ENCODE measurements at places on chromosomes 11 and 22.

DNA sequence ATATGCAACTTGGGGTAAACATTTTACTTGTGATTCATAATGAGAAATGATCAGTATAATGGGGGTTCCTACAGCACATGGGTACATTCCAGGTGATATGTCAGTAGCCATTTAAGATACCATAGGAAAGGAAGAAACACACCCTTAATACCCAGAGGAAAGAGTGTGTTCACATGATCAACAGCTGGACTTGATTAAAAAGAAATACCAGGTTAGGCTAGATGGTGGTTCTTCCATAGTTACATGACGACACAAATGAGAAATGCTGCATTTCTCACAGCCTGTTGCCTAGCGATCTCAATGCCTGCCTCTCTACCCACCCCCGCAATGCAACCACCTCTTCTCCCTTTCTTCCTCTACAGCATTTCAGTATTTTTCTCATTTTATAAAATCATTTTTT is 96.8 kb downstream of the TTC28 start:
- DNase-seq = no peak

DNA sequence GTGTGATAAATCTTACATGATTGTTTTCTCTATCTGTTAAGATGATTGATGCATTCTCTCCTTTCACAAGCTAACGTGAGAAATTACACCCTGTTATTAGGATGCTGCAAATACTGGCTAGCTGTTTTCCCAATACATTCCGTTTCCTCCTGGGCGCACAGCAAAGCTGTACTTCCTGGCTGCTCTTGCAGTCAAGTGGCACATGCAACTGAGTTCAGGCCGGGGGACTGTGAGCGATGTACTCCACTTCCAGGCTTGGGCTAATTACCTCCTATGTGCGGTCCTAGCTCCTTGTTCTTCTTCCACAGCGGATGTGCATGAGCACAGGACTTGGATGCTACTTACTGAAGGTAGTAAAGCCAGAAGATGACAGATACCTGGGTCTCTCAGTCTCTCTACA is 234.9 kb upstream of the SESN3 start:
- no peak for DNase-seq

DNA sequence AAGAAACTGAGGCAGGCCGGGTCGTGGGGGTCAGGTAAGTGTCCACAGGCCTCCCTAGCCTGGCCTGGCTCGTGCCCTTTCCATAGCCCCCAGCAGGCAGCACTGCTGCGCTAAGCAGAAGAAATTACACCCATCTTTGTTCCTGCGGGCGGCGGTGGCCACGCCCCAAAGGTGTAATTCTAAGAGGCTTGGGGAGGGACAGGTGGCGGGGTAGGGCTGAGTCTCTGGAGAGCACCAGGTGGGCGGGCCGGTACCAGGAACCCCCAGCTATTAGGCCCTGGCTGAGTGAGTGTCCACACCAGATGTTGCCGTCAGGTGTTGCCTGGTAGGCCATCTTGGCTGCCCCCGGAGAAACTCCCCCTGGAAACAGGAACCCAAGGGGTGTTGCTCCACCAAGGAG is 12.3 kb upstream of the ARAP1 start:
- no peak for DNase-seq

DNA sequence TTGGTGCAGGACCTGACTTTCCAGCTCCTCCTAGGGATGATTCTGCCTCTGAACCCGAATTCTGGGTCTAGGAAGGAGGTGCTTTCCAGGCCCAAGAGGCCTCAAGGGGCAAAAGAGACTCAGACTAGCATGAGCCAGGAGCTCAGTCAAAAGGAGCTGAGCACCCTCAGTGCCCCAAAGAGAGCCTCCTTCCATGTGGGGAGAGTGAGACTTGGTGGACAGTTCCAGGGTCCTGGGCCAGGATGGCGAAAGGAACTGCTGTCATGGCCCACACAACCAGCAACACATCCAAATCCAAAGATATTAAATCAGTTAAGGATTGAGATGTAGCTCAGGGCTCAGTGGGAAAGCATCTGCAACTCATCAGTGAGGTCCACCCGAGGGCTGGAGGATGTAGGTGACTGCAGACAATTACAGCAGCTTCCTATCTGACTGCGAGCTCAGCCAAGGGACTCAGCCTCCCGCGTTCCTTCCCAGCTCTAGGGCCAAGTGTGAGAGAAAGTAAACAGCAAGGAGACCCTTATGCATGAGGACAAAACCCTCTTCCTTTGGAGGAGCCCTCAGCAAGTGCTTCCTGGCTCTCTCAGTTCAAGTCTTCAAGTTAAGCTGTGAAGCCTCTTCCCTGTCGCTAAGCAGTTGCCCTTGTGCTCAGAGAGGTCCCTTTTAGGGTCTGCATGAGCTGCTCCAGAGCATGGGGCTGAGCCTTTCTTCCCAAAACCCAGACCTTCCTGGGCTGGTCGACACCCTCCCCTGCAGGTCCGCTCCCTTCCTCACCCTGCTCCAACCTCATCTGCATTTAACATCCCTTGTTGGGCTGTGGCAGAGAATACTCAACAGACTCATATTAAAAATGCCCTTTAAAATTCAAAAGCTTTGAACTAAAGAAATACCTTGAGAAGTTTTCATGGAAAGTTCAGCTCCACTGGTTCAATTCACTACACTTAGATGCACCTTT is 35.8 kb downstream of the C11orf58 start:
- no peak for DNase-seq

DNA sequence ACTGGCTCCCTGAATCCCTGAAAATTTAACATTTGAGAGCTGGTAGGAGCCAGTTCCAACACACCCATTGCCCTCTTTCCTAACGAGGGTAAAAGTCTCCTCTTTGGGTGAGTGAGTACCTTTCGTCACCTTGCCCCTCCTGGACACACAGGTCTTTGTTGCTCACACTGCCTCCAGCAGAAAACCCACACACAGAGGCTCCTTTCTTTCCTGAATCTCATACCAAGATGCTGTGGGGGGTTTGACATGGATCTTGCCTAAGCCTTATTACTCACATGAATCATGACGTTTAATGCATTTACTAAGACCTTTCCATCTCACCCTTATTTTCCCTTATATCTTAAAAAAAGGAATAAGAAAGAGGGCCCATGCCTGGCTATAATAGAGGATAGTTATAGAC is 53.0 kb downstream of the PARVA start:
- no peak for DNase-seq

DNA sequence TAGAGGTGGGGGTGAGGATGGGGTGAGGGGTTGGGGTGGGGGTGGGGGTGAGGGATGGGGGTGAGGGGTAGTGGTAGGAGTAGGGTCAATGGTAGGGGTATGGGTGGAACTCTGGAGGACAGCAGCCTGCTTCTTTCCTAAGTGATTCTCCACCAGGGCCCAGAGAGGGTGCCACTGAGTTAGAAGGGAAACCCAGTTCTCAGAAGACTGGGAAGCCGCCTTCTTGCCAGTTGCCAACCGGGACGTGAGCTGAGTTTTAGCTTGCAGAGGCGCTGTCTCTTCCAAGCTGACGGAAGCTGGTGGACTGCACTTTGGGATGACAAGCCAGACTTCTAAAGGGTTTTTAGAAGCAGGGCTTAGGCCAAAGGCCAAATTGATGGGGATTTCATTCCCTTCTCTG is 104.4 kb downstream of the NAT10 start:
- no peak for DNase-seq

DNA sequence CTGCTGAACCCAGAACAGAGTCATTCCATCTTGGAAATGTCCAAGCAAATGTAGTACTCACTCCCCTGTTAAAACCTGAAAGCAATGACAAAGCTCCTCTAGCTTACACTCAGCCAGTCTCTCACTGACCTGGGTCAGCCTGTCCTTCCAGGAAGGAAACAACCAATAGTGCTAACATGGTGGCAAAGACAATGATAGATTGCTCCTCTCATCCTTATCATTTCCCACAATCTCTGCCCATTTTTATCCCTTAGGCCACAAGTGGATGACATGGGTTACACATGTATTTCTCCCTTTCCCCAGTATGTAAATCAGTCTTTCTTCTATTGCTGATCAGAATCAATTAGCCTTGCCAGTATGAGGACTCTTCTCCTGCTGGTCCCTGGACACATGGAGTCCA is 154.6 kb upstream of the SESN3 start:
- no peak for DNase-seq

DNA sequence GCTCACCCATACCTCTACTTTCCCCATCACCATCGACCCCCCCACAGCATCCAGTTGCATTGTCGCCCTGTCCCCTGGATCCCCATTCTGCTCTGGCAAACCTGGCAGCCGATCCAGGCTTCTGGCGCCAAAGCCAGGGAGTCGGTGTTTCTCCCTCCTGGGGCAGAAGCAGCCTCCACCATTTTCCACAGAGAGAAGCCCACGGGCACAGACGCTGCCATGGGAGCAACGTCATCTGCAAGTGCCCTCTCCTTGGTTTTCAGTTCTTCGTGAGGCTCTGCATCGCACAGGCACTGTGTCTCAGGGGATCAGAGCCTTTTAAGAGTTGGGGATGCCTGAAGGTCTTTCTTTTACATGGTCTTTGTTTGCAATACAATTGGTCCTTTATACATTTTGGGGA is 2.3 kb downstream of the YPEL4 start:
- no peak for DNase-seq

GRCh38 chr11:99781074-99781473 is 760.3 kb downstream of the CNTN5 start:
- no peak for DNase-seq

DNA sequence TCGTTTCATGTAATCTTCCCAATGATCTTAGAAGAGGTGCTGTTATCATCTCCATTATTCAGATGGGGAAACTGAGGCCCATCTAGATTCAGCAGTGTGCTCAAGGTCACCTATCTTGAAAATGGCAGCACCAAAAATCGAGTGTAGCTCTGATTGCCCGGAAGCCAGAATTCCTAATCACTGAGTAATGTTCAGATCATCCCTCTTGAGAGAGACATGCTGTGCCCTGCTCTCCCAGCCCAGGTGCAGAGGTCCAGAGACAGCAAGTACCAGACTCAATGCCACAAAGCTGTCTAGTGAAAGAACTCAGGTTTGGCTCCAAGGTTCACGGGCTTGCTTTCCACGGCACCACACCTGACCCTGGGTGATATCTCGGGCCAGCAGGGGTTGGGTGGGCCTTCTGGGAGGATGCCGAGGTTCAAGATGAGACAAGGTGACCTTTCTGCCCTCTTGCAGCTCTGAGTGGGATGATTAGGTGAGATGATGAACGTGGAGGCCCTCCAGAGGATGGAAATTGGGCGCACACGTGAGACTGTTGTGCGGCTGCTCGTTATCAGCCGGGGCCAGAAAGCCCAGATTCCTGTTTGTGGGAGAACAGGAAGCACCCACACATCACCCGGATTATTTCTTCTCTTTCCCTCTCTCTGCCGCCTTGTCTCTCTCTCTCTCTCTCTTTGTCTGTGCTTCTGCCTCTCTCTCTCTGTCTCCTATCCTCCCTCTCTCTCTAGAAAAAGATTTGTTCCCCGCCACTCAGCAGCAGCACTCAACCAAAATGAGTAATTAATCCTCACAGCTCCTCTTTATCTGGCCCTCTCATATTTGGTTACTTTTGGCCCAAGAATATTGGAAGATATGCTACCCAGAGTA is 19.0 kb upstream of the RASD2 start:
- DNase-seq = no peak

GRCh38 chr11:95084509-95084908 is 5.1 kb upstream of the ENDOD1 start:
- DNase-seq = peak; percentile 28

DNA sequence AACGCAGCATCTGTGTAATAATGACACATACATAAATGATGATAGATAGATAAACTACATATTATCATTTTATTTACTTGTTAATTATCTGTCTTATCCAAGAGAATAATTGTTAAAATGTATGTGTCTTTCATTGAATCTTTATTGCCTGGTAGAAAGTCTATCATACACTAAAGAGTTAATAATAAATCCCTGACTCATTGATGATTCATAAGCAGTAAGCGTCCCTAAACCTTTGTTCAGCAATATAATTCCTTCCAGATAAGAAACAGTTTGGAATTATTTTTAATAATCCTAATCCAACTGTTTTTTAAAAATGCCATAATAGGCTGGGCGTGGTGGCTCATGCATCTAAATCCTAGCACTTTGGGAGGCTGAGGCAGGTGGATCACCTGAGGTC is 655.6 kb upstream of the CNTN5 start:
- no peak for DNase-seq

GRCh38 chr11:70551351-70552166 is 153.2 kb downstream of the CTTN start:
- DNase-seq = no peak

GRCh38 chr11:21553795-21554194 is 639.1 kb upstream of the ANO5 start:
- no peak for DNase-seq

- no peak for DNase-seq
Measured at GRCh38 chr22:31474743-31475142, 14.9 kb downstream of the EIF4ENIF1 start.

- DNase-seq = no peak
Measured at GRCh38 chr22:49301398-49302149, 526.1 kb downstream of the BRD1 start.

DNA sequence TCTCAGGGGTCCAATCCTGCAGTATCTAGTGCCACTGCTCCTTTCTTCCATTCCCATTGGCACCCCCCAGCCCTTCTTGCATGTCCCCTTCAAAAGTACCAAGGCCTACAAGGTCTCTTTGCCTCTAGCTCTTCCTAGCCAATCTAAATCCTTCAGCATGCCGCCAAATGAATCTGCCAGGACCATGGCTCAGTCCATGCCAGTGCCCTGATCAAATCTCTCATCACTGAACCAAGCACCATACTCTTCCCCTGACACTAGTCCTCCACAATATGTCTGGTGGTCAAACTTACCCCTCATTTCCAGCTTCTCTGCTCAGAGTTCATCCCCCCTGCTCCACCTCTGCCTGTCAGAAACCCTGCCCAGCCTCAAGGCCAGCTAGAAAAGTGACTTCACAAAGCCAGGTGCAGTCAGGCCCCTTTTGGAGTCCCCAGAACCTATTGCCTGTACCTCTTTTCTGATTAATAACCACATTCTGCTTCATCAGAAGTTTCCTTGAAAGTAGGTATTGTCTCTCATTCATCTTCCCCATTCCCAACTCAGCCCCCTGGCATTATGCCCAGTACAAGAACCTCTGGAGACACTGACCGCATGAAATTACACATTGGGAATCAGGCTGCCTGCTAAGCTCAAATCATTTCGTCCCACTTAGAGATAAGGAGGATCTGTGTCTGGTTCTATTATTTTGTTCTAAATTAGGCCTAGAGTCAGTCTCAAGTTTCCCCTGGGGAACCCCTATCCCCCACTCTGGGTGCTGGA is 11.4 kb downstream of the FEN1 start:
- no peak for DNase-seq

DNA sequence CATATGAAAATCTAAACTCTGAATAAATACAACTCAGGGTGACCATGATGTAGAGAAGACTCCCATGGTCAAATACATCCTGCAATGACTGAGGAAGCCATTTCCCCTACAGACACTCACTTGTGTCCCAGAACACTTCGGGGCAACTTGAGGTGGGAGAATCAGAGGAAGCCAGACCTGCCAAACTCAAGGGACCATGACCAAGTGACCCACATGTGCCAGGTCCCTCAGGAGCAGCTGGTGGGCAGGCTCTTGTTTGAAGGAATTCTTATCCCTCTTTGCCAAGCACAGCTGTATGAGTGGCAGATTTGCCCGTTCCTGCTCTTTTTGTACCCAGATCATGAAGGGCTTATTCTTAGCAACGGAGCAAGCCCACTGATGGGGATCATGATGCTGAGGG is 17.8 kb downstream of the SPATA19 start:
- DNase-seq = no peak

DNA sequence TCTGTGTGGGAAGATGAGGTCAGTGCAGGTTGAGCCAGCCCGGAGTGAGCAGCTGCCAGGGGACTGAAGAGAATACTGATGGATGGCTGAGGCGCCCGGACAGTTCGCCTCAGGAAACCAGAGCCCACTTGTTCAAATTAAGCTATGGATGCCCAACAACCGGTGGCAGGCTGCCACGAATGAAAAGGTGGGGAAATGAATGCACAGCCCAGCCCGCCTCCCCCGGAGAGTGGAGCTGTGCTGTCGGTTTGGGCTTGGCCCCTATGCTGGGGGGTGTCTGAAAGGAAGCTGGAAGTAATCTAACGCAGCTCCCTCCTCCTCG is 21.9 kb downstream of the HSPA8 start:
- no peak for DNase-seq
